ENCODE measurements at places on chromosomes 4 and X.

DNA sequence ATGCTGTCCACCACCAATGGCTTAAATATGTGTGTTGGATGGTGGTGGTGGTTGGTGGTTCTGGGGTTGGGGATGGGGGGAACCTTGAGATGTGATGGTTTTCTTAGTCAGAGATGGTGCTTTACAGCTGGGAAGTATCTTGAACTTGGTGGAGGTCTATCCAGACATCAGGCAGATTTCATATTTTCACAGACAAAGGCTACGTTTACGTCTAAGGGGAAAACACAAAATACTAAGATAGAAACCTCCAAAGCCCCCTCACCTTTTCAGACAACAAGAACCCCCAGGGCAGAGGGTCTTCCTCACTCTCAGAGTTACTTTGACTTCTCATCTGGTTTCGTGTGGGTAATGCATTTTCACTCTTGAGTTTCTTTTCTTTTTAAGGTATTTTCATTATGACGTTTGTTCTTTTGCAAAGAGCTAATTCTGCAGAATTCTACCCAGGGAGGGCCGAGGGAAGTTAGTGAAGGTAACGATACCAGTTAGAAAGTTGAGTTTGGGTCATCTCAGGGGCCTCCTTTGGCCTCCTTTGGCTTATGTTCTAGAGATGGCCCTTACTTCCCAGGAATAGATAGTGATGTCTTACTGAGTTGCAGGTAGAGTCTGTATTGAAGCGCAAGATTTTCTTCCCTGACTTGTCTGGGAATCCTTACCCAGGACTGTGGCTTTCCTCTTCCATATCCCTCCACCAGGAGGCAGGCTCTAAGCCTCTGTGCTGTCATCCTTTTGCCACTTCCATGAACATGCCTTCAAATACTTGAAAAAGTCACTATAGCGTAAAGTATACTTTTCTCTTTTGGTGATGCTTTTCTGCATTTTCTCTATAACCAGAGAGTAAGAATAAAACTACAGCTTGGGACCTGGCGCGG is 31.9 kb downstream of the RHOH start:
- no peak for DNase-seq

DNA sequence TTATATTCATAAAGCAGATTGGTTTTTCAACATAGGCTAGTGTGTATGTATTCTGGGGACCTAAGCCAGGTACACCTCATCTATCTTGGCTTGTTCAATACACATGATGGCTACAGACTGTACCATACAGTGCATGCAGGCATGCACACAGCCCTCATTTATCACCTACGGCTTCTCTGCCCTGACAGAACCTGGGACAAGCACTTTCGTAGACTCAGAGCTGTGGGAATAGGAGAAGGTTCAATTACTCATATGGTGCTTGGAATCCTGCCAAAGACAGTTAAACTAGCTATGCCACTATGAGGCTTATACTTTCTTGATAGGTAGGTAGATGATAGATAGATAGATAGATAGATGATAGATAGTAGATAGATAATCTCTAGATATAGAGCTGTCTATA is 457.2 kb downstream of the GALNTL6 start:
- no peak for DNase-seq

- DNase-seq, result no peak
Measured at GRCh38 chr4:41873380-41874295, 61.6 kb upstream of the TMEM33 start.

GRCh38 chr4:40394236-40394635 is 59.1 kb downstream of the CHRNA9 start:
- DNase-seq, result no peak

- DNase-seq, result no peak
Measured at GRCh38 chrX:16451334-16451733, 198.6 kb upstream of the S100G start.

DNA sequence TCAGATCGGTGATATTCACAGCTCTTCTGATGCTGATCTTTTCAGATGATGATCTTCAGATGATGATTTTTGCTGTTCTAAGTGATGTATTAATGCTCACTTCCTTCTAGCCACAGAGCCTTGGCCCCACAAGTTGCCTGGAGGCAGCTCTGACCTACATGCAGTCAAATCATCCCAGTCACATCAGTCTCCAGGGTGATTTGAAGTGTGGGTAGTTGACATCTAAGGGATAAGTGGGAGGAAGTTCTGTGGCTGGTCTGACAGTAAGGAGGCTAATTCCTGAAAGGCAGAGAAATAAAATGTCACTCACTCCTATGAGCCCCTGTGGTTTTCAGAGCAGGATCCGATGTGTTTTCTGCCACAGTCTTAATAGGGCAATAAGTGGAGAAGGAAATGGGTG is 79.8 kb upstream of the RPL34 start:
- DNase-seq, result no peak

DNA sequence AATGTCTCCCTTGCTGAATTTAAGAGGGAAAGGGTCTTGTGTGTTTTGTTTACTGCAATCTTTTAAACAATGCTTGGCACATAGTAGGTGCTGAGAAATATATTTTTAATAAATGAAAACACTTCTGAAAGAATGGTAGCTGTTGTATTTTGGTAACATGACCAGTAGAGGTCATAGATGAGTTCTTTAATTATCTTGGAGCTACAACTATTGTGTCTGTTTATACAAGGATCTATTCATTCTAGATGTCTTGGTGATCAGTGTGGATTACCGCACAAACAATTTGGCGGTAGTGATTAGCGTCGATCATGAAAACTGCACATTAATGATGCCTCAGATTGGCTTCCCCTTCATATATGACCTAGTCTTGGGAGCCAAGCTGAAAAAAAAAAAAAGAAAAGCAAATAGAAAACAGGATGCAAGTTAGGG is 21.4 kb upstream of the SCRG1 start:
- DNase-seq, result no peak

- DNase-seq, result no peak
Measured at GRCh38 chrX:95860127-95860526, 824.5 kb upstream of the DIAPH2 start.

DNA sequence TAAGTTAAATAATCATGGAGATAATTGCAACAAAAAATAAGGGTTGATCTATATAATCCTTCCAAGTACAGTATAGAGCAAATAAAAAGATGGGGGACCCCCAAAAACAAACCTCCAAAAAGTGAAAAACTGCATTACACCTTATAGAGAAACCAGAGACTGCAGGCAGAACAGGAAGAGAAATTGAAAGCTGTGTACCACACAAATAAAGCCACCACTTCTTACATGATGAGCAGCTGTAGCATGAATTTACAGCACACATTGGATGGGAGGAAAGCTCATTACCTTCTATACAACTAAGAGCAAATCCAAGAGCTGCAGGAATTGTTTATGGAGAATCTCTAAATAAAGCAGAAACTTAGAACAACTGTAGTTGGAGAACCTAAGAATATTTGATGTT is 152.4 kb upstream of the PDE5A start:
- no peak for DNase-seq

DNA sequence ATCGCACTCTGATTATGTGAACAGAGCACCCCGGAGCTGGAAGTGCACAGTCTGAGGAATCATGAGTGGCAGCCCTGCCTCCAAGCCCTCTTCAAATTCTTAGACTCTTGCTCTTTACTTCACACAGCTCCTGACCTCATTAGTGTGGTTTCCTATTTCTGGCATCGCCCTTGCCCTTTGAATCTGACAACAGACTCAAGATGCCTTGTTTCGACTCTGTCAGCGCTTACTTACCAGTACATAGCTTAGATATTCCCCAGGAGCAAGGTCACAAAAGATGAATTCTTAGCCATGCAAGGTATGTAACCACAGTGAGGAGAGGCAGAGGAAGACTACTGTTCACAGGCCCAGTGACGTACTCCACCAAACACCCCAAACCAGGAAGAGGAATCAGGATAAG is 167.2 kb downstream of the KDR start:
- DNase-seq, result no peak

- DNase-seq, result no peak
Measured at GRCh38 chrX:131257367-131257766, 31.7 kb downstream of the IGSF1 start.

- DNase-seq, result no peak
Measured at GRCh38 chr4:82694892-82695291, 103.7 kb downstream of the SCD5 start.

- no peak for DNase-seq
Measured at GRCh38 chr4:92303621-92304027, at the start of gene GRID2. GRID2 (plus strand) TSS chr4:92303966.

DNA sequence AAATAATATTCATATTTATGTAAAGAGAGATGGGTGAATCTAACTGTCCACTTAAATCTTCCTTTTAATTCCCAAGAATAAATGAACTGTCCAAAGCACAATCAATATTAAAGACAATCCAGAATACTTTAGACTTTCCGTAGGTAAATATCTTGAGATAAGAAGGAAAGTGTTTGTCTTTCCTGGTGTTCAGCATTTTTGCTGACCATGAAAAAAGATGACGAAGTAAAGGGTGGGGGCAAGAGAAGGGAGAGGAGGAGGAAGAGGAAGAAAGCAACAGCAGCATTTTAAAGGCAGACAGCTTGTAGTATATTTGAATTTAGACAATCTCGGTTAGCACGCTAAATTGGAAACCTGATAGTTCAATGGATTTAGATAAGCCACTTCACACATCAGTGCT is 498.2 kb downstream of the KCNIP4 start:
- DNase-seq, result no peak

All from activated T-cell treated with anti-CD3 and anti-CD28 coated beads for 1 hour (primary cell).